ENCODE measurements at places on chromosomes 3 and 15.
A peak's percentile ranks its signal among the peaks of the same experiment; 100 is the strongest.

GRCh38 chr3:164018500-164018899, 1059.8 kb downstream of the SI start:
- DNase-seq: no peak

- DNase-seq: no peak
Observed at GRCh38 chr15:65404186-65404872, 18.4 kb downstream of the IGDCC4 start.

- DNase-seq: no peak
Observed at GRCh38 chr3:122940628-122941086, 86.9 kb downstream of the SEMA5B start.

DNA sequence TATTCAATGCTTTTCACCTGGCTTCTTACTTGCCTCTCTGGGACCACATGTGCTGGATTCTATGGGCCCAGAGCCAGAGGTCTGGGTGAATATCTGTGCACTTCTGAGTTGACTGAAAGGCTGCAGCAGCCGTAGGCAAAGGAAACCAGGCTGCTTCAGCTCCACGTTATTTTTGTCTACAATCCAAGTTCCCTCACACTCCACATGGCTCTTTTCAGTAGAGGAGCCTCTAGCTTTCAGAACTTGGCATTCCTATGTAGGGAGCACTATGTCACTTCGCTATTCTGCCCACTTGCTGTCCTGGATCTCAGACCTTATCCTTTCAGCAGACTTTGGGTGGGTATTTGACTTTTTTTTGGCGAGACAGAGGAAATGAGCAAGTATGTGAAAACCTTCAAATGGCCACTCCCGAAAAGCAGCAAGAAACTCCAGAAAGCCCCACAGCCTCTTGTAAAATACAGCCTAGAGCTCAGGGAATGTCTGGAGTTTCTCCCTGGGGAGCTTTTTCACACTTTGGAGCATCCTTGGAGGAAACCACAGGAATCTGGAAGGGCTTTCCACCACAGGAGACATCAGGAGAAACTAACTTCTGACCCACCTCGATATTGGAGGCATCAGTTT, 80.9 kb downstream of the DUT start:
- DNase-seq: no peak

DNA sequence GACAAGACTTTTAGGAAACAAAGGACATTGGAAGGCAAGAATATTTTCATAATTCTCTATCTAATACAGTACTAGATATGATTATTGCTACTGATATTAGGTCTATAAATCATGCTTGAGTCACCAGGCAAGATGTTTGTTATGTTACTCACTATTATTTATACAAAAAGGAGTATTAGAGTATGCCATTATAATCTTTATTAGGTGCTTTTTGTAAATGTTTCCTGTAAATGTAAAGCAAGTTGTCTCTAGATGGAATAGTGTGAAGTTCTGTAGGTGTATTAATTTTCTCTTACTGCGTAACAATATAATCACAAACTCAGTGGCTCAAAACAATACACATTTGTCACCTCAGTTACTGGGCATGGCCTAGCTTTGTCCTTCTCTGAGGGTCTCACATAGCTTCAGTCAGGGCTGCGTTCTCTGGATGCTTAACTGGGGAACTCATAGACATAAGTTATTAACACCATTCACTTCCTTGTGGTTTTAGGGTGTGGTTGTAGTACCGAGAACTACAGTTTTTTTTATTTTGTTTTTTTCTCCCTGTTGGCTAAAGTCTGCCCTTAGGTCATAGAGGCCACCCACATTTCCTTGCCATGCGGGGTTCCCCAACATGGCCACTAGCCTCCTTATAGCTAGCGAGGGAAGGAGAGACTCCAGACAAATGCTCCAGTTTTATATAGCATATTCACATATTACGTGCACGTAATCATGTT, 20.3 kb upstream of the MAP3K13 start:
- DNase-seq: peak; percentile 74

- DNase-seq: peak; percentile 48
Observed at GRCh38 chr3:196292286-196292923, 4.9 kb upstream of the PCYT1A start.

GRCh38 chr3:88033808-88034207, 25.0 kb downstream of the CGGBP1 start:
- no peak for DNase-seq

GRCh38 chr3:196081002-196081833, 672 bp downstream of the TFRC start:
- peak; percentile 68 for DNase-seq

- no peak for DNase-seq
Observed at GRCh38 chr3:152832046-152832445, 2.9 kb upstream of the P2RY1 start.

GRCh38 chr3:18806633-18807032, 341.7 kb upstream of the KCNH8 start:
- no peak for DNase-seq

DNA sequence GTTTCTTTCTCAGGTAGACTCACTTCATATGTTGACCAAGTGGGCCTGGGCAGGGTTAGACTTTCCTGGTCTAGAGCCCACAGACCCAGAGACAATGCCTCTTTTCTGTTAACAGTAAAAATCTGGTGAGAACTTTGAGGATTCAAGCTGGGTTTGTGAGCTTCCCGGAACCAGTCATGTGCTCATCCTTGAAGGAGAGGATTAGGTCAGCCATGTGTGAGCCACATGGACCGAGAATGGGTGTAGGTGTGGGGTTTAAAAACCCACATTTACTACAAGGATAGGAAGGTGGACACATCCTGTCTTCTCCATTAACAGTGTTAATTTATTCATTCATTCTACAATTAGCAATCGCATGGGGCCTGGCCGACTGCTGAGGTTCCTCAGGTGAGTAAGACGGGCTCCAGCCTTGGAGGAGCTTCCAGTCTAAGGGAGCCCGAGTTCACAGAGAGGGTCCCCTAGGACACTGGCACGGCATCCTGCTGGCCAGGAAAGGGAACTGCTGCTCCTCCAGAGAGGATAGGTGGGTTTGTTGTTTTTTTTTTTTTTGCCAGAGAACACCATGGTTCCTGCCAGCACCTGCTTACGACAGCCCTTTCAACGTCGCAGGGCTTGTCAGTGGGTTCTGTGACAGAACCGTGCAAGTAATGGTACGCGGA, 69.0 kb downstream of the SQOR start:
- DNase-seq: no peak

Measured in kidney tubule cell (primary cell).